Activated CD4-positive, alpha-beta T cell treated with anti-CD3 and anti-CD28 coated beads, Interleukin-2, amount 50 U/mL, for 1 hour (primary cell): ENCODE measurements at places on chromosomes 2 and 18.

GRCh38 chr2:226497146-226497909 is 302.3 kb downstream of the IRS1 start:
- DNase-seq, result no peak

- no peak for DNase-seq
These were observed 65.8 kb downstream of the SUMO1 start for GRCh38 chr2:202172439-202173211.

DNA sequence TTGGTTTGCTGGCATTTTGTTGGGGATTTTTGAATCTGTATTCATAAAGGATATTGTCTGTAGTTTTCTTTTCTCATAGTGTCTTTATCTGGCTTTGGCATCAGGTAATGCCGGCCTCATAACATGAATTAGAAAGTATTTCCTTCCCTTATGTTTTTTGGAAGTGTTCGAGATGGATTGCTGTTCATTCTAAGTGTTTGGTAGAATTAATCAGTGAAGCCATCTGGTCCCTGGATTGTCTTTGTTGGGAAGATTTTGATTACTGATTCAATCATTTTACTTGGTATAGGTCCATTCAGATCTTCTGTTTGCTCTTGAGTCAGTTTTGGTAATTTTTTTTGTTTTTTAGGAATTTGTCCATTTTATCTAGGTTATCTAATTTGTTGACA is 22.3 kb downstream of the KIAA1328 start:
- no peak for DNase-seq

DNA sequence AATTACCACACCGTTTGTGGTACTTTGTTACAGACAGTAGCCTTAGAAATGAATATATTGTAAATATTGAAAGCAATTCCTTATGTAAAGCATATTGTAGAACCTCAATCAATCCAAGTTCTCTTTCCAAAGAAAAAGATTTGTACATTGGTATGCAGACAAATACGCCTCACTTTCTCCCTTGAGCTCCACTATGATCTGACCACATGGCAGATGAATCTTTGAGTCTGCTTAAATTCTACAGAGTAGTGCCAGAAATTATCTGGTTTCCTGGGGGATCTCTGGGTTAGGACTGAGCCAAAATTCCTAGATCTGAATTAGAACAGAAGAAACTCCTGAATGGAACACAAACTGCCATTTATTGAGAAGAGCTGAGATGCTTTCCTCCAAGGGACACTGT is 99.0 kb downstream of the CPO start:
- no peak for DNase-seq

- DNase-seq, result no peak
These were observed 6.4 kb downstream of the LGALSL start for GRCh38 chr2:64460330-64460729.

DNA sequence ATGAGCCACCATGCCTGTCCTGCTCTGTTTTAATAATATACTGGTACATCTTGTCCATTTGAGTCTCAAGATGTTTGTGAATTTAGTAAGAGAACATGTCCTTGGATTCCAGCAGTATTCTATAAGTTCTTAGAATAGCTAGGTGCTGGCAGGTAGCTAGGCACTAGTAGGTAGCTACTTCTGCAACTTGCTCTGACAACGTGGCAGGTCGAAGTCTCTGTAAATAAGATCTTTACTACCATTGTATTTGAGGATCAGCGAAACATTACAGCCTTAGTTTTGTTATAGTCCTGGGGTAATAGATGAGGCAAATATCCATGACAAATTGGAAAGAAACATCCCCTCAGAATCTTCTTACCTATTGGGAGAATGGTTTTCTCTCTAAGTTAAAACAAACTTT is 14.2 kb upstream of the PRELID3A start:
- no peak for DNase-seq

GRCh38 chr2:96153291-96153713 is 8.1 kb upstream of the DUSP2 start:
- DNase-seq, result no peak

GRCh38 chr2:190052307-190052706 is 10.2 kb downstream of the MSTN start:
- no peak for DNase-seq

DNA sequence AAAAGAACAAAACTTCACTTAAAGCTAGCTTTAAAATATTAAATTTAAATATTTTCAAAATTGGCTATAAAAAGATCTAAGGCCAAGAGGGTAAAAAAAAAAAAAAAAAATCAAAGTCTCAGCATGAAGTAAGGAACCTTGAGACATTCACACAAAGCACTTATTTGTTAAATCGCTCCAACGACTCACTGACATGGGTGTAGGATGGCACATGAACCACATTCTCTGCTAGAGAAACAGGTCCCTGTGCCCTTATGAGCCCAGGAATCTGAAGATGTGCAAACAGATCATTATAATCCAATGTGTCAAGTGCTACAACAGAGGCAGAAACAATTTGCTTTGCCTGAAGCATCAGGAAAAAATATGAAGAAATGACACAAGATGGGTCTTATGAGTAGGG is 13.8 kb downstream of the LAPTM4A start:
- no peak for DNase-seq

- no peak for DNase-seq
These were observed 244.1 kb downstream of the SH3BP4 start for GRCh38 chr2:235195921-235196320.

DNA sequence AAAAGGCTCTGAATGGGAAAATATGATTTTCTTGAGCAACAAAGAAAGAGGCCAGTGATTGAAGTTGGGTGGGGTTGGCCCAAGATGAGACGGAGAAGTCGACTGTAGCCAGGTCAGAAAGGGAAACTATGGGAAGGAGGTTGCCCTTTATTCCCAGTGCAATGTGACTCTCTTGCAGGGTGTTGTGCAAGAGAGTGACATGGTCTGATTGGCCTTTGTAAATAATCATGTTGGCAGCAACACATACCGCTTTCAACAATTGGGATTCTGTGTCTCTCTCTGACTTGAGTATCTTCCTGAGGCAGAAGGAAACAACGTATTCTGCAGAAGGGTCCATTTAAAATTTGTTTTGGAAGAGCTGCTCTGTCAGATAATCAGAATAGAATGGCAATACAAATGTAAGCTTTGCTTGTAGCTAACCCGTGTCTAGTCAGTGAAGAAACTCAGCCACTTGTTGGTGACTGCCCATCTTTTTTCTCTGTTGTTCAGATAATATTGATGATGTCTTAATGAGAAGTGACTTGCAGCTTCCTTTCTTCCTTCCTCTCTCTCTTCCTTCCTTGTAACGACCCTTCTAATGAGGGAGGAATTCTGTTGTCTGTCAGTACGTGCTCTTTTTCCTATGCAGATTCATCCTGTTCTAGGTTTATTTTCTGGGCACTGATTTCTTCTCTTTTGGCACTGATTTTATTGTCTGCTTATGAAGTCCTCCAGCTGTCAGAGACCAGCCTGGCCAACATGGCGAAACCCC is 311.0 kb upstream of the FAM98A start:
- no peak for DNase-seq

GRCh38 chr18:37407571-37407970 is 158.0 kb downstream of the CELF4 start:
- no peak for DNase-seq

DNA sequence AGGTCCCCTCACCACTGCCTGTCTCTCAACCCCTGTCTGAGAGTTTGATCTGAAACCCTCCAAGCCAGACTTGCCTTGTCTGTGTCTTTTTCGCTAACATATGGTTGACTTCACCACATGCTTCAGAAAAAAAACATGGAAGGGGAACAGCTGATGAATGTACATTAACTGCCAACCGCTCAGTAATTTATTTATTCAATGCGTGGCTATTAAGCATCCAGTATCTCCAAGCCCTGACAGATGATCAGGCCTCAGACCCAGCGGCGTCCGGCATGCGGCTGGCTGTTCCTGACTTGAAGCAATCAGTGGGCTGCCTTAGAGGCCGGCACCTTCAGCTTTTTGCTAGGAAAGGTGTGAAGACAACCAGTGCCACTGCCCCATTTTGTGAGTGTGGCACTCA is 62.3 kb downstream of the NGEF start:
- no peak for DNase-seq

- no peak for DNase-seq
These were observed 15.3 kb downstream of the ETAA1 start for GRCh38 chr2:67412424-67412823.

GRCh38 chr2:29281086-29281915 is 166.1 kb downstream of the CLIP4 start:
- DNase-seq, result no peak

DNA sequence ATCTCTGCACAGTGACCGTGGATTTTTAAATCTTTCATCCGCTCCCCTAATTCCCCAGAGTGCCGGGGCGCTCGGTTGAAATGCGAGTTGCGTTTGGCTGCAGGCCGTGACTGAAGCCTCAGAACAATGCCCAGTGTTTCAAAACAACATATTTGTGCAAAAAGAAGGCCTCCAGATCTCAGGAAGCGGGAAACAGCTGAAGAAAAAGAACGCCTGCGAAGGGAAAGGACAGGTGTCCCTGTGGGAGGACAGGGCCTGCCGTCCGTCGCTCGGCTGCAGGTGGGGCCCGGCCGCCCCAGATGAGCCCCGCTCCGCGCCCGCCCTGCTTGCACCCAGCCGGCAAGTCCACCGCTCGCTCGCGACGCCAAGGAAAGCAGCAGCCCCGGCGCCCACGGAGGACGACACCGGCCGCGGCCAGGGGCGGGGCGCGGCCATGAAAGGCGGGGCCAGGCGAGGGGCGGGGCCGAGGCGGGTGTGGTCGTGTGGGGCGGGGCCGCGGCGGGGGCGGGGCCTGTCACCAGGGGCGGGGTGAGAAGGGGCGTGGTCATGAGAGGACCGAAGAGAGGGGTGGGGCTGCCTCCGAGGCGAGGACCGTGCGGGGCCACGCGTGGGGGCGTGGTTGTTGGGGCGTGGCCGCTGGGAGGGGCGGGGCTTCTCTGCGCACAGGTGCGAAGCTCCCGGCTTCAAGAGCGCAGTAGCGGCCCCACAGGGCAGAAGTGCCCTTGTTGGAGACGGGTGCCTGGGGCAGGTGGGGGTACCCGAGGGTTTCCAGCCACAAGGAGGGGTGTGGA is 17.6 kb upstream of the BOK start:
- peak; percentile 61 for DNase-seq
